Progenitor cell of endocrine pancreas (in vitro differentiated cells): ENCODE measurements at places on chromosomes 2 and 18. TPM values are rescaled to one million over a fixed set of nuclear protein-coding genes. Genes with fewer than 3 reads are reported as not detected.
A peak's percentile ranks its signal among the peaks of the same experiment; 100 is the strongest.

Gene DYNAP
- total RNA-seq = not detected in 2 replicates

Gene SLC14A1
- 0.31 and 0.50 TPM in 2 replicates for total RNA-seq

- H3K27me3 ChIP-seq = peaks cover 8% of the 10 kb centered on the region
- peaks cover 2% of the 10 kb centered on the region for H3K36me3 ChIP-seq
- no peak overlapping the region for H3K4me3 ChIP-seq
Measured at GRCh38 chr2:216842636-216843035, 17.2 kb downstream of the TNP1 start.

Gene ERBB4
- 43.8 and 51.7 TPM in 2 replicates for total RNA-seq

Gene GRB14
- 45.1 and 46.3 TPM in 2 replicates for total RNA-seq

Gene METTL8
- total RNA-seq = 23.5 and 26.9 TPM in 2 replicates

DNA sequence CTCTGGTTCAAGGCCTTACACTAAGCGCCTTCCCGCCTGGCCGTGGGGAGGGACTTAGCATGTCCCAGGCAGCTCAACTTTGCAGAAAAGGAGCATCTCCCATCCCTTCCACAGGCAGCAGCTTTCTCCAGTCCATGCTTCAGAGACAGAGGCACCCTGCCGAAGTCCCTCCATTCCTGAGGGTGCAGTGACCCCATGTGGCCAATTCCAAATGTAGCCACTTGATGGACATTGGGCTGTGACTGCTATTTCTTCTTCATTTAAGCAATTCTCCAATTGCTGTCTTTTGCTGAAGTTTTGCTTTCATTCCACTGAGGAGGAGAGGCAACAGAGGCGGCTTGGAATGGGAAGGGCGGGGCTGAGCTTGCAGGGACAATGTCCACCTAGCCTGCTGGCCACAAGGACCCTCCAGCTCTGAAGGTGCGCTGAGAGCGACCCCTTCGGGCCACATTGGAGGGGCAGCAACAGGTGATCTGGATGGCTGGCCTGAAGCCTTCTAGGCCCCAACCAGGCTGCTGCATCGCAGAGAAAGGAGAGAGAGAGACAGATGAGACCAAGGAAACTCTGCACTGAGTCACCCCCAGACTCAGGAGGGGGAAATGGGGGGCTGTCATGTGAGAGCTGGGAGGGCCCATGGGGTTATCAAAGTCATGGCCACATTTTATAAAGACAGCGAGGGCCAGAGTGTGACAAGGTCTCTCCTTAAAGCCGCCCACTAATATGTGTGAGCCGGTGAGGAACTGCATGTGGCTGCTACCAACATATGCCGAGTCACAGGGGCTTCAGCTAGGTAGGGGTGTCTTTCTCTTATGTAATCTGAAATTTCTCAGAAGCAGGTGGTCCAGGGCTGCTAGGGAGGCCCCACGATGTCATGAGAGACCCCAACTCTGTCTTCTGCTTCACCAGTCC is 61.3 kb downstream of the LONRF2 start:
- H3K4me3 ChIP-seq = no peak overlapping the region
- H3K27ac ChIP-seq = no peak overlapping the region
- DNase-seq = peak; percentile 61
- peaks cover 3% of the 10 kb centered on the region for H3K27me3 ChIP-seq

Gene LONRF2
- 8.4 and 9.2 TPM in 2 replicates for total RNA-seq

Gene GREB1
- total RNA-seq = 78.8 and 82.5 TPM in 2 replicates

DNA sequence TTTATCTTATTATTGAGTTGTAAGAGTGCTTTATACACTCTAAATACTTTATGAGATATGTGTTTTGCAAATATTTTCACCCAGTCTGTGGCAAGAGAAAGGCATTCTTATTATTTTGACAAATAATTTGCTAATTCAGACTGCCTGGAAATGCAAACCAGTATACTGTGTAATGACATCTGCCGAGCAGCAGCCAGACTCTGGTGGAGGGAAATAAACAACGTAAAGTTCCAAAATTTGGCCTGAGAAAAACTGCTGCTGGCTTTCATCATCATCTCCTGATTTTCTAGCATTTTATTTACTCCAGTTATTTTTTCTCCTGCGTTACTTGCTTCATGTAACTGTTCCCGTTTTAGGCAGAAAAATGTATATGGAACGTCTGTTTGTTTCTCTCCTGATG is 161.6 kb downstream of the RNF152 start:
- H3K4me3 ChIP-seq = no peak overlapping the region
- peaks cover 31% of the 10 kb centered on the region for H3K4me1 ChIP-seq
- DNase-seq = no peak
- H3K27me3 ChIP-seq = no peaks in the 10 kb centered on the region

DNA sequence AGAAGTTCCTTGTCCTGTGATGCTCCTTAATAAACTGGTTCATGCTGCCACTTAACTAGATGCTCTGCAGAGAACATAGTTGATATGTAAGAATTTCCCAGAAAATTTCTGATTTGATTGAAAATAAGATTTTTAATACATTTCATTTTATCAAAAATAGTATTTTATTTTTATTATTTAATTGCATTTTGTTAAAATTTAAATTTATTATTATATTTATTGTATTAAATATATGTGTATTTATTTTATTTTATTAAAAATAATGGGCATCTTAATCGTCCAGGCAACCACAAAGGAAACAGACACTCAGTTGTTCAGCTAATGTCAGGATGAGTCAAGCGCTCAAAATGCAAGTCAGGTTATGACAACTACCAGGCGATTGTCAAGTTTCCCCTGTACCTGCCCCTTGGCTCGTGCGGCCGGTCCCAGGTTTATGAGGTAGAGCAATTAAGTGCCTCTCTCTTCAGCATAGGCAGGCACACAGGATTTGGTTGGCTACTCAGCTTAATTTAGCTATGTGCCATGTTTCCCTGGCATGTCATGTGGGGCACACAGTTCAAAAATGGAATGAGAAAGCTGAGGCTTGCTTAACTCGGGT is 361.2 kb downstream of the RND3 start:
- no peaks in the 10 kb centered on the region for H3K36me3 ChIP-seq
- H3K27ac ChIP-seq = no peak overlapping the region
- no peak for DNase-seq
- H3K27me3 ChIP-seq = peaks cover 3% of the 10 kb centered on the region

GRCh38 chr2:107529146-107529545 is 297.5 kb upstream of the RGPD4 start:
- no peak for DNase-seq
- no peaks in the 10 kb centered on the region for H3K27me3 ChIP-seq
- H3K36me3 ChIP-seq = no peaks in the 10 kb centered on the region
- H3K4me1 ChIP-seq = peaks cover 1% of the 10 kb centered on the region
- no peak overlapping the region for H3K27ac ChIP-seq

- H3K4me3 ChIP-seq = peak overlapping the region; percentile 83
- peak overlapping the region; percentile 75 for H3K27ac ChIP-seq
- H3K4me1 ChIP-seq = peaks cover 47% of the 10 kb centered on the region
- DNase-seq = peak; percentile 47
- no peaks in the 10 kb centered on the region for H3K36me3 ChIP-seq
- peaks cover 34% of the 10 kb centered on the region for H3K27me3 ChIP-seq
Measured at GRCh38 chr18:46333431-46334135, 229.4 kb downstream of the HAUS1 start.

GRCh38 chr18:12302391-12303147 is 5.5 kb upstream of the TUBB6 start:
- no peak for DNase-seq
- peaks cover 11% of the 10 kb centered on the region for H3K4me1 ChIP-seq
- no peaks in the 10 kb centered on the region for H3K36me3 ChIP-seq
- peaks cover 50% of the 10 kb centered on the region for H3K27me3 ChIP-seq

Gene ERFE
- total RNA-seq = 0.91 and 1.3 TPM in 2 replicates

- H3K4me3 ChIP-seq = no peak overlapping the region
- H3K36me3 ChIP-seq = no peaks in the 10 kb centered on the region
- no peak for DNase-seq
Measured at GRCh38 chr18:69021211-69021805, 223.4 kb downstream of the CCDC102B start.

DNA sequence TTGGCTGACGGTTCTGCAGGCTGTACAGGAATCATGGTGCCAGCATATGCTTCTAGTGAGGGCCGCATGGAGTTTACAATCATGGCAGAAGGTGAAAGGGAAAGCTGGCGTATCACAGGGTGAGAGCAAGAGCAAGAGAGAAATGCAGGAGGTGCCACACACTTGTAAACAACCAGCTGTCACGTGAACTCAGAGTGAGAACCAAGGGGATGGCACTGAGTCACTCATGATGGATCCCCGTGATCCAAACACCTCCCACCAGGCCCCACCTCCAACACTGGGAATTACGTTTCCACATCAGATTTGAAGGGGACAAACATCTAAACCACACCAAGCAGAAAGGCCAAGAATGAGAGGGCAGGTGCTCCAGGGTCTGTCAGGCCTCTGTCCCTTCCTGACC is 185.0 kb upstream of the PID1 start:
- no peaks in the 10 kb centered on the region for H3K36me3 ChIP-seq
- no peaks in the 10 kb centered on the region for H3K4me1 ChIP-seq
- no peak overlapping the region for H3K4me3 ChIP-seq

Gene TIGD1
- 11.9 and 12.0 TPM in 2 replicates for total RNA-seq

DNA sequence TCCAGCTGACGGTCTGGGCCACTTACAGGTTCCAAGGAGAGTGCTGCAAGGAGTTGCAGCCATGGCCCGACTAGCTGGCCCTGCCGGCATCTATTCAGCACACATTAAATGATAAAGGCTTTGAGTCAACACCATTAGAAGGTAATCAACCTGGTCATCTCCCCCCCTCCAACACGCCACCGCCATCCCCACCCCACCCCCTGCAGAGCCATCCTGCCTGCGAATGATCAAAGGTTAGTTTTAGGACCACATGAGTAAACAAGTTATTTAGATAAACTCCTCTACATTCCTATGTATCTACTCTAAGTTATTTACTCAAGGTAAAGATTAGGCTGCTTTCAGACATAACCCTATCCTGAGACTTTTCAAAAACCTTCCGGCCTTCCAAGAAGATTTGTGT is 349.3 kb upstream of the SLC39A10 start:
- H3K27ac ChIP-seq = no peak overlapping the region
- no peaks in the 10 kb centered on the region for H3K27me3 ChIP-seq
- H3K4me1 ChIP-seq = peaks cover 5% of the 10 kb centered on the region
- H3K36me3 ChIP-seq = no peaks in the 10 kb centered on the region
- no peak for DNase-seq

DNA sequence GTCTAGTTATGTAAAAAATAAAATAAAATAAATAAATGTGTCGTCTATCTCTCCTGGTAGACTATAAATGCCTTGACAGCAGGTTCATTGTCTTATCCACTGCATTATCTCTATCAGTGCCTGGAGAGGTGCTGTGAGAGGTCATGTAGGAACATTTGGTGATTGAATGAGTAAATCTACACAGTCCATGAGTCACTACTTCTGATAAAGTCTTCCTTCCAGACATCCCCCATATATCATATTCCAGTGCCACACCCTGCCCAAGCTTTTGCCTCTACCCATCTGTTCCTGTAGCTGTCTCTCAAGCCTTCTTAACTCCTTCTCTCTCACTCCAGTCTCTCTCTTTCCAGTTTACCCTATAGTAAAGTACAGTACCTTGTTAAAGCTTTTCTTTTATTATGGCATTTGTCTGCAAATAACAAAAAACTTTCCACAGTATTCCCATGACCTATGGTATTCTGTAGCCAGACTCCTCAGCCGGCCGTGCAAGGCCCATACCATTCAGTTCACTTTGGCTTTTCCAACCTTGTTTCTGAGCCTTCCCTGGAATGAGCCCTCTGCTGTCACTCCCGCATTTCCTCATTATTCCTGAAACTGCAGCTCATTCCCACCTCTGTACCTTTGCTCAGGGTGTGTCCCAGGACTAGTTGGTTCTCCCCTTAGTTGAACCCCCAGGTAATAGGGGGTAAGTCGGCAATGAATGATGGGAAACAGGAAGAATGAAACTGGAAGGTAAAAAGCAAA is 37.5 kb downstream of the ANXA4 start:
- peak overlapping the region; percentile 6 for H3K4me3 ChIP-seq
- peaks cover 56% of the 10 kb centered on the region for H3K4me1 ChIP-seq
- H3K27me3 ChIP-seq = no peaks in the 10 kb centered on the region
- DNase-seq = no peak
- peak overlapping the region; percentile 99 for H3K27ac ChIP-seq

Gene PCARE
- total RNA-seq = not detected in 2 replicates

Gene TRABD2A
- total RNA-seq = 1.4 and 2.0 TPM in 2 replicates

Gene C2orf76
- total RNA-seq = 8.4 and 10.9 TPM in 2 replicates

Gene MYL12B
- 187 and 193 TPM in 2 replicates for total RNA-seq

Gene RIT2
- total RNA-seq = not detected in 2 replicates

Gene TUBB8B
- 0.64 and 0.93 TPM in 2 replicates for total RNA-seq
